ENCODE measurements at places on chromosomes 12 and 14.

GRCh38 chr14:84482256-84483071 is 1047.5 kb upstream of the FLRT2 start:
- peak; percentile 74 for DNase-seq

GRCh38 chr12:23885394-23885793 is 64.1 kb downstream of the SOX5 start:
- DNase-seq = no peak

- no peak for DNase-seq
These were observed 73.8 kb downstream of the PRKCH start for GRCh38 chr14:61395115-61395725.

DNA sequence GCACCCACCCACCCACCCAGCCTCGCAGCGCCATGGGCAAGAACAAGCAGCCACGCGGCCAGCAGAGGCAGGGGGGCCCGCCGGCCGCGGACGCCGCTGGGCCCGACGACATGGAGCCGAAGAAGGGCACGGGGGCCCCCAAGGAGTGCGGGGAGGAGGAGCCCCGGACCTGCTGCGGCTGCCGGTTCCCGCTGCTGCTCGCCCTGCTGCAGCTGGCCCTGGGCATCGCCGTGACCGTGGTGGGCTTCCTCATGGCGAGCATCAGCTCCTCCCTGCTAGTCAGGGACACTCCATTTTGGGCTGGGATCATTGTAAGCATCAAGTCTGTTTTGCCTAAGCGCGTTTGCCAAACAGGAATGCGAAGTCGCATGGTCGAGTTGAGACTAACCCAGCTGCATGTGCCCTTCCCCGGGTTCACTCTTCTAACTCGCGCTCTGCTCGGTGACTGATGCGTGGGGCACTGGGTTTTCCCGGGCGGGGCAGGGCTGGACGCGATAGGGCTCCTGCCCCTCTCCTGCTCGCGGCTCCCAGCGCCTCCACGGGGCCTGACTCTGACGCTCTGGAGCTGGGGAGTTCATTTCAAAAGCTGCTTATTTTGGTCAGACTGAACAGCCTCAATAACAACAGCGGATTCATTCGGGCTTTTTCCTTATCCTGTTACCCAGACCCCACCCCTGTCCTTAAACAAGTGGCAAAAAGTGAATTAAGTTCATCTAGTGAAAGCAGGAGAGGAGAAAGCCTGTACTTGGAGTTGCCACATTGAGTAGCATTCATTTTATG is 458 bp downstream of the SSPN start:
- DNase-seq = no peak

GRCh38 chr12:120886199-120887018 is 17.7 kb downstream of the SPPL3 start:
- DNase-seq = no peak
